Stimulated activated CD8-positive, alpha-beta memory T cell treated with anti-CD3 and anti-CD28 coated beads, Interleukin-4, amount 100 ng/mL, for 1 hour (primary cell): ENCODE measurements at places on chromosomes 2 and 18.
A peak's percentile ranks its signal among the peaks of the same experiment; 100 is the strongest.

- no peak for DNase-seq
These were observed 211.6 kb downstream of the TCF4 start for GRCh38 chr18:55376387-55376786.

DNA sequence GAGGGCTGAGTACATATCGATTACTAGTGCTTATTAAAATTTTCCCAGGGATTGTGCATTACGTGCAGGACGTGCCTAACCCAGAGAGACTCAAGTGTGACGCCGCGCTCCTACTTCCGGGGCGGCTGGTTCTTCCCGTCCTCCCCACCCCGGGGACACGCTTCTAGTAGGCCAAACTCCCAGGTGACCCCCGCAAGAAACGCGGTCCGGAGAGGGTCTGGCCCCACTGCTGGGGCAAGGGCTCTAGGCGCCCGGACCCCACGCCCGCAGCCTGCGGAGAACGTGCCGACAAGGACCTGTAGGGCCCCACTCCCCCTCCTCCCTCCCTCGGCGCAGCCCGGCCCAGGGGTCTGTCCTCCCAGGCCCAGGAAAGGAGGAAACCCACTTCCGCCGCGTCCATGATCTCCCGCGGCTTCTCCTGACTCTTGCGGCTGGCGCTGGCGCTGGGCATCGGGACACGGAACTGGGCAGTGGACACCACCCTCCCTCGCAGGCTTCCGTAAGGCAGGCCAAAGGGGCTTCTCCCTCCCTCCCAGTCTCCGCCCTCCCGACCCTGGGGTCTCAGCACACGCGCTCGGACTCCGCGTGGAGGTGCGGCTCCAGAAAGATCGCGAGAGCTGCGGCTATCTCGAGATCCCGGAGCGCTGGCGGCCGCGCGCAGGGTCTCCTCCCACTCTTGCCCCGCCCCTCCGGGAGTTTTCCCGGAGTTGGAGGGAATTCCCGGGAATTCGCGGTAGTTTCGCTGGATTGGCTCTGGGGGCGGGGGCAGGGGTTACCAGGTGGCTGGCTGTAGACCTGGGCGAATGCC, at the start of gene DARS1:
TSS of gene DARS1 (minus strand) at position 609 of the 808 bp plus-strand sequence. CDS start at position 451, 158 bp downstream.
- peak; percentile 45 for DNase-seq

DNA sequence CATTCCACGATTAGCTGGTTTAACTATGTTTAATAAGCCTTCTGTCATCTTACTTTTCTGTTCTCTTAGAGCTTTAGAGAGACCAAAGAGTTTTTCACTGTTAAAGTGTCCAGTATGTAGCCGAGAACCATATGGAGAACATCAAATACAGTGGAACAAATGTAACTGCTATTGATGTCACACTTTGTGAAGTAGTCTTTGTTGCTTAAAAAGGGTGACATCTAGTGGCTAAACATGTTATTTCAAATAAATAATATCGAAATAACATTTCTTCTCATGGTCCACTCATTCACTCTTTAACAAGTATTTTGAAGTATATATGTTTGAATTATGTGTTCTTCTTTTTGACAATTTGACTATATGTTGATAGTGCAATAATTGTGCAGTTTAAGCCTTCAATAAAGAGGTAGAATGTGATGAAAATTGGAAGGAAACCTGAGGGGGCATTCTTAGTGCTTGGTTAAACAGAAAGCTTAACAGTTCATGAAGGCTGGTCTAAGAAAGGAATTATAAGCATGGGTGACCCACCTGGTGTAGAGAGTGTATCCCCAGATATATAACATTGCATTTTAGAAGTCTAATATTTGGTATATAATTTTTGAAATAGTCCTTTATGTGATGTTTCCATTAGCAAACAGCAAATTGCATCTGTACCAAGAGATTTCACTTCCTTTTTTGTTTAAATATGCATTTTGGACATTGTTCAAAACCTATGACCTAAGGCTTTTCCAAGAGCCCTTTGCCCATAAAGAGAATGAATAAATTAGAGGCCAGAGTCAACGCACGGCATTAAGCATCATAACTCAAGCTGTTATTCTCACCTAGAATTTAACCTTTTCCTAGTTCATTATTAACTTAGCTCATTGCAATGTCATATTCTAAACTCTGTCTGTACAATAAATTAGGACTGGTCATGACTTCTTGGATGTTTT, 112.1 kb downstream of the KYNU start:
- DNase-seq = no peak

DNA sequence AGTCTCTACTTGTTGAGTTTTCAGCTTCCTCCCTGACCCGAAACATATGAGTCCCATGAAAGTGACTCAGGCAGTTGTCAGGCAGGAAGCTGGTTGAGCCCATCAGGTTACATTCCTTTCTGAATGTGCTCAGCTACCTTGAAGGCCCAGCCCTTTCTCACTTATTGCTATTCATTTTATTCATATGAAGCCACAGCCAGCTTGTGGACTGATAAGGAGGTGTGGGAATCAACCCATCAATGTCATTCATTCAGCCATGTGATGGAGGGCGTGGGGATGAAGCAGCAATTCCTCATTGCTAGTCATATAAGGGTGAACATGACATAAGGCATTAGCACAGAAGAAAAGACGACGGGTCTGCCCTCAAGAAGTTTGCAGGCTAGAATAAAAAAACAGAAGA, 5.3 kb upstream of the VPS4B start:
- DNase-seq = no peak

GRCh38 chr2:162230761-162231160, 12.5 kb downstream of the FAP start:
- DNase-seq = no peak

GRCh38 chr2:86703704-86704361, 16.3 kb upstream of the RMND5A start:
- no peak for DNase-seq

DNA sequence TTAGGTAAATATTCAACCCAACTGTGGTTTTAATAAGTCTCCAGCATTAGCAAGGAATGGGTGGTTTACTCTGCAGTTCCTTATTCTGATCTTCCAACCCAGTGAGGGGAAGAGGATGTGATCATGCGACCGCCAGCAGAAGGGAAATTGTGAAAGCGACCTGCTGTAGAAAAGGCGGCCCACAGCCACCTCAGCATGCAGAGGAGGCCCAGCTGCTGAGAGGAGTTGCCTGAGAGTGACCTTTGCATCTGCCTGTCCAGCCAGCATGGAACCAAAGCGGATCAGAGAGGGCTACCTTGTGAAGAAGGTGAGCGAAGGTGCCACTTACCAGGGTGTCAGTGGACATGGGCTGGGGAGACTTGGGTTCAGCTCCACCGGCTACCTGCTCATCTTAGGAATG, at the start of gene PLEK:
TSS of gene PLEK (plus strand) at position 196 of the 400 bp plus-strand sequence. CDS start at position 266, 70 bp downstream.
- no peak for DNase-seq

DNA sequence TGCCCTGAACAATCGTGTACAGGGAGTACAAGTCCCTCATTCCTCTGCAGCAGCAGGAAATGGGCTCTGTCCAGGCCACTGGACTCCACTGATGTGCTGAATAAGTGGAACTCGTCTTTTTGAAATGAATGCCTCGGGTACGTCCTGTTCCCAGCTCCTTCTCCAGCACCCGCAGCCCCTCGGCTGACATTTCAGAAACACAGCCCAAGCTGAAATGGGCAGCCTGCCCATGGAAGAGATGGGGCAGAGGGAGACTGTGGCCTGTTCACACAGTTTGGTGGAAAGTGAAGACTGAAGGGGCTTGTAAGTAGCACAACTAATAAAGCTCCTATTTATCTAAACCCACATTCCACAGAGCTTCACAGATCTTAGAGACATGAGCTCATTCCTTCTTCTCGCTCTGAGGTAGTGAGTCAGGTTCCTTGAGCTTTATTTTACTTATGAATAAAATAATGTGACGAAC, 498.6 kb downstream of the TXNL1 start:
- DNase-seq = no peak

- DNase-seq = no peak
These were observed 323.9 kb upstream of the TFPI start for GRCh38 chr2:187878112-187878511.

- DNase-seq = no peak
These were observed 121.4 kb downstream of the KIAA1328 start for GRCh38 chr18:36950282-36950681.

- DNase-seq = no peak
These were observed 145.5 kb downstream of the FTCDNL1 start for GRCh38 chr2:199705538-199705937.

DNA sequence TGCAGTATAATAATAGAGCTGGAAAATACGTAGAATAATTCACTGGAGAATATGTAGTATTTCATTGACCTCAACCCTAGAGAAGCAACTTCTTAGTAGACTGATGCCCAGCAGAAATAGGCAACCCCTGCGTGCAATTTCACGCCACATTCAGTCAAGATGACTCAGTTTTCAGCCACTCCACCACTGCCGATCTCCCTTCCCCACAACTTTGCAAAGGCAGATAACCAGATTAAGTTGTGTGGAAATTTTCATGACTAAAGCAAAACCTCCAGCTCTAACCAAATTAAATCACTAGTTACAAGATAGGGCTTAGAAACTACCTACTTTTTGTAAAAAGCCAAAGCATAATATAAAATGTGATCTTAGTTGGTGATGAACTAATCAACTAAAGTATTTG, 63.3 kb upstream of the STK17B start:
- peak; percentile 35 for DNase-seq

- no peak for DNase-seq
These were observed 80.2 kb downstream of the EFEMP1 start for GRCh38 chr2:55843096-55843993.

GRCh38 chr2:196486146-196486545, 153.4 kb upstream of the CCDC150 start:
- no peak for DNase-seq

GRCh38 chr2:222622910-222623309, 33.0 kb downstream of the FARSB start:
- DNase-seq = no peak

- no peak for DNase-seq
These were observed 21.6 kb upstream of the VPS4B start for GRCh38 chr18:63443829-63444228.

DNA sequence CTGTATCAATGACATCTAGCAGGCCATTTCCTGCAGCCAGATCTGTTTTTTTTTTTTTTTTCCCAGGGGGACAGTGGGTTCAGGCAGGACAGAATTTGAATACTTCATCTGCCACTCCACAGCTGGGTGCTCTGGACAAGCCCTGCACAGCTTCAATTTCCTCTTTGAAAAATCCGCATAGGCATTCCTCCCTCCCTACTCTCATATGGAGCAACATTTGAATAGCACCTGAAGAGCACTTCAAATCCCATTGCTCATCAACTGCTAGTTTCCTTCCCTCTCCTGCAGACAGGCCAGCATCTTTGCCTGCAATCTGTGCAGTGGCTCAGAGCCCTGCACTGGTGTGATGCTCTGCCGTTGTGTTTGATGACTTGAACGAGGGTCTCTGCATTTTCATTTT, 326.3 kb downstream of the TSN start:
- DNase-seq = no peak

- DNase-seq = no peak
These were observed 5.0 kb downstream of the TMEM237 start for GRCh38 chr2:201638326-201638725.

DNA sequence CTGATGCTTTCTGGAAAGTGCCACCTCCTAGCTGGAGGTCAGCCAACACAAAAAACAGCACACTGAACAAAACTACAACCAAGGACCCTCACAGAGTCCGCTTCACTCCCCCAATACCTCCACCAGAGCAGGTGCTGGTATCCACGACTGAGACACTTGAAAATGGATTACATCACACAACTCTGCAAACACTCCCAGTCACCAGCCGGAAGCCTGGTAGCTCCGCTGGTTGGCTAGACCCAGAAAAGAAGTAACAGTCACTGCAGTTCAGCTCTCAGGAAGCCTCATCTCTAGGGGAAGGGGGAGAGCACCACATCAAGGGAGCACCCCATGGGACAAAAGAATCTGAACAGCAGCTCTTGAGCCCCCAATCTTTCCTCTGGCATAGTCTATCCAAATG, 175.4 kb downstream of the LCLAT1 start:
- DNase-seq = no peak

- no peak for DNase-seq
These were observed 6.4 kb downstream of the ADCYAP1 start for GRCh38 chr18:911025-911424.

DNA sequence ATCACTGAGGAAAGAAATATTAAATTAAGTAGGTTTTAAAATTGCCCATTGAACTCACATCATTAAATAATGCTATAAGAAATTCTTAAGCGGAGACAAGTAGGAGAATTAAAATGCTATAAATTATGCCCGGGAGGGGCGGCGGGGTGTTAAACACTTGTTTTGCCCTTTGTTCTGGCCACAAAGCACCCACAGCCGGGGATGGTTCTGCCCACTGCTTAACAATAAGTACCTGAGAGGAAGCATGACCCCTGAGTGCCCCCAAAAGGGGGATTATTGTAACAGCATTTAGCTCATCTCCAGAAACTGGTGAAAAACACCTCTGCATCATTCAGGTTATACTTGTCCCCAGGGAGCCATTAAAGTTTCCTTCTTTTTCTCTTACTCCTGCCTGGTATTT, 332.7 kb upstream of the POU3F3 start:
- no peak for DNase-seq

DNA sequence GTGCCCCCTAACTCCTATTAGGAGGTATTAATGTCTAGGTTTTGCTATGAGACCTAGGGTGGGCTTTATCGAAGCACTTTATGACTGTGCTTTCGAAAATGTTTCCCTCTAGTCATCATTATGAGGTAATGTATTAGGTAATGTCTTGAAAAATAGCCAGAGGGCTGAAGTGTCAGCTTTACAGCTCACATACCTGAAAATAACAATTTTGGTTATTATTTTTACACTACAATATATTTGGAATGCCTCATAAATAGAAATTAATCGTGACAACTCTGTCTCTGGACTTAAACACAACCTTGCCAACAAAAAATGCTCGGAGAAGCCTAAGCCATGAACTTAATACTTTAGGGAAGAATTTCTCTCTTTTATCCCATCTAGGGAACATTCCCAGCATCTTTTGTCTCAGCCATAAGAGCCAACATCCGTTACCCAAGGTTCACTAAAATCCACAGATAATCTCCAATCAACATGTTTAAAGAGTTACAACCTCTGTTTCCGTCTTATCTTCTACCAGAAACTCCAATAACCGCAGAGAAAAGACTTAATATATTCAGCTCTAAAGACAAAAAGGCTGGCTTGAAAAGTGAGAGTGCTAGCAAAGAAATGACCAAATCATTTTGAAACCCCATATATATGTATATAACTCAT, 130.9 kb upstream of the RND3 start:
- no peak for DNase-seq

DNA sequence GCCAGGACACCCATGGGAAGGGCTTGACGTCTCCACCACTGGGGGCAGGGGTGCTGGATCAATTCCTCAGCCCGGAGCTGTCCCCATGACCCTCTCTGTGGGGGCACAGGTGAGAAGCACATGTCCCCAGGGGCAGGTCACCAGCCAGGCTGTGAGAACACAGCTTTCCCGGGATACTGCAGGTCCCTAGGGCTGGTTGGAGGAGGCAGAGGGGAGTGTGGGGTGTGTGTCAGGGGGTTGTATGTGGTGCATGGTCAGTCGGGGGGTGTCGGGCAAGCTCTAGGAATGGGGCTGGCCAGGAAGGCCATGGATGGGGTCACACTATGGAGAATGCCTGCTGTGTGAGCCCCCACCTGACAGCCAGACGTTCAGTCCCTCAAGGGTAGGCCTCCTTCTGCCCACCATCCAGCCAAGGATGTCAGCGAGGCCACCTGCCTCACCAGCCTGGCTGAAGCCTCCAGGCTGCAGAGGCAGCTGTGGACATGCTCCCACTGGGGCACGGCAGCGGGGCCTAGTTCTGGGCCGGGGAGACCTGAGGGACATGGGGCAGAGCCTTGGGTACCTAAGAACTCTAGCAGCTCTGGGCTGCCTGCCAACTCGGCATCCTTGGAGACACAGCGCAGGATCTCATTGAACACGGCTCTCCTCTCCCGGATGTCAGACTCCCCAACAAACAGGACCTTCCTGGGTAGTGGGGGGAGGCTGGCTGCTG, 10.3 kb downstream of the HS1BP3 start:
- DNase-seq = no peak
